ENCODE measurements at places on chromosomes 4 and X.

DNA sequence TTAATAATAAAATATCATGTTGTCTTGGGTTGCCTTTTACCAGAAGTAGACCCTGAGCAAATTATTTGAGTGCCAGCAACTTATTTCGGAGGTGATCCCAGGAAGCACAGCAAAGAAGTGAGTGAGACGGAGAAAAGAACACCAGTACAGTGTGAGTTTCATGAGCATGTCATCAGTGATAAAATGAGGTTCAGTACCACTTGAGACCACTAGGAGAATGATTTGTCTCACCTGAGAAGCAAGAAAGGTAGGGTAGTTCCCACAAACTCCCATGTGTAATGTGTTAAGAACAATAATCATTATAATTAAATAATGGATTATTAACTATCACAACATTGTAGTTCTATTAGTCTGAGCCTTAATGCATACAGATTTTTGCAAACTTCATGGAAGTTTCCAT lies 112.8 kb upstream of the DMD start:
- no peak for DNase-seq

- DNase-seq = no peak
Measured at GRCh38 chr4:58286335-58286734, 1176.2 kb upstream of the IGFBP7 start.

DNA sequence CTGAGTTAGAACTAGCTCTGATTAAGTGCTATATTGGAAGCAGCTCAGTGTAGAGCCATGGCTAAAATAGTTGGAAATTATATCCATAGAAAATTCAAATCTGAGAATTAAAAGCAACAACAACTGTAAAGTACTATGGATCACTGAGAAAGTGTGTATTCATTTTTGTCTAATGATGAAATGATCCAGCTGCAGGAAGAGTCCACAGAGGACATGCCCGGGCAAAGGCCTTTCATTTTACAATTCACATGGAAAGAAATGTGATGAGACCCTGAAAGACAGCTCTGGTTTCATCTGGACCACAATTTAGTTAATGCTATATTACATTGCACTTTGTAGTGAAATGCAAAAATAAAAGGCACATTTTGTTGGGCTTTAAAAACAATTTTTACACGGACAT lies 196.8 kb upstream of the FAT1 start:
- no peak for DNase-seq

DNA sequence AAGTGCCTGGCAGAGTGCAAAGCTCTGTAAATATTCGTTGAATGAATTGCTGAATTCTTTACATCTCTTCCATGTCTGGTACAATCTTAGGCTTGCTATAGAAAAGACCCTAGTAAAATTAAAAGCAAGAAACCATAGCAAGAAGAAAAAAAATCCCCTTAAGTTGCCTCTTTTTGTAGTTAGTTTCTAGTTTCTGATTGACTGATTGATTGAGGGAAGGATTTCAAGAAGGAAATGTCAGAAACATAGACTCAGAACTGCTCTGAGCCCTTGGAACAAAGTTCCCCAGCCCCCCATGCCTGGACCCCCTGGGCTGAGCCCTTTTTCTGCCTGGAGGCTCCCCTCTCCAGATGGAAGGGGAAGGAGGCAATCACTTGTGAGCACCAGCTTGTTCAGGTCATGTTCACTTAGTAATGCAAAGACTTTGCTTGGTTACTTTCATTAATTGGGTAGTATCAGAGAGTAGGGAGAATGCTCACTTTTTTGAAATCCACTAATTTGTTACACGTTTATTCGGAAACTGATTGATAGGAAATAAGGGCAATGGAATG lies 35.6 kb downstream of the DAPP1 start:
- no peak for DNase-seq

All from COLO829 (cell line).